ENCODE measurements at places on chromosomes 16 and 17.

DNA sequence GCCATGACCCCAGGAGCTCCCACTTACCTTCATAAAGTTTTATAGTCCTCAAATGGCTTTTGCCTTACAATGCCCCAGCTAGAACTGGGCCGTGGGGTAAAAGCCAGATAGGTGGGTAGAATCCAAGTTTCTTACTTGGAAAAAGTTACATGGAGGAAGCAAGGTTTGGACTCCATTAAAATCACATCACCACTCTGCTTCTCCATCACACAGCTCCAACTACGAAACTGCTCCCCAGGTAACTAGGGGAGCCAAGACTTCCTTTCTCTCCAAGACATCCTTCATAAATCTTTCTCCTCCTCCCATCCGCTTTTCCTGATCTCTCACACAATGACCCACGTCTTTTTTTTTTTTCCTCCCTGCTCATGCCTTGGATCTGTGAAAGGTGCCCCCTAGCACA, 130.8 kb upstream of the RCVRN start:
- DNase-seq = no peak

DNA sequence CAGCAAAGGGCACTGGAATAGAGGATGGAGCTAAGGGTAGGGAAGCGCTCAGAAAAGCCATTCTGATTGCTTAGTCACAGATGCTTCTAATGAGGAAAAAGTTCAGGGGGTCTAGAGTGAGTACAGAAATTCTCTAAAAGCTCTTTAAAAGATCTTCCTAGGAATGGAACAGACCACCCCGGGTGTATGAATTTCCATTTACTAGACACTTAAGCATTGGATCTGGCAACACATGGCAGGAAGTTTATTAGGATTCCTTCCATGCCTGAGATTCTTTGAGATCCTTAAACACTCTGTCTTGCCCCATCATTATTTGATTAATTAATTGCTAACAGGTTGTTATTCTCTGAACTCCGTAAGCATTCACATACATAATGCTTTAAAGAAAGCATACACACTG, 8.5 kb downstream of the KRTAP9-7 start:
- no peak for DNase-seq

DNA sequence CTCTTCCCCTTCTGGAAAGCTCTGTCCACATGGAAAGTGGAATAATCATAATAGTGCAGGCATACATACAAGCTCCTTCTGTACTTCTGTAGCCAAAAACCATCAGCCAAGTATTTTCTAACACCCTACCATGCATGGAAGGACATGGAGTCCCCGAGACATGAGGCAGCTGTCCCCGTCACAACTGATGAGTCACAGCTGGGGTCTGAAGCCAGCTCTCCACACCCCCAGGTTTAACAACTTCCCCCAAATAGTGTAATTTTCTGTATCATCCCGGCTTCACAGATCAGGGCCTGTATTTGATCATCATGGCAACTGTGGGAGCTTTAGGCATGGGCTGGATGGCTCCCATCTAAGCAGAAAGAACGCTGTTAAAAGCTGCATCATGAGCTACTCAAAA, 16.6 kb downstream of the C16orf96 start:
- no peak for DNase-seq

- DNase-seq = no peak
These were observed 130.3 kb downstream of the CCDC144A start for GRCh38 chr17:16820161-16820877.

DNA sequence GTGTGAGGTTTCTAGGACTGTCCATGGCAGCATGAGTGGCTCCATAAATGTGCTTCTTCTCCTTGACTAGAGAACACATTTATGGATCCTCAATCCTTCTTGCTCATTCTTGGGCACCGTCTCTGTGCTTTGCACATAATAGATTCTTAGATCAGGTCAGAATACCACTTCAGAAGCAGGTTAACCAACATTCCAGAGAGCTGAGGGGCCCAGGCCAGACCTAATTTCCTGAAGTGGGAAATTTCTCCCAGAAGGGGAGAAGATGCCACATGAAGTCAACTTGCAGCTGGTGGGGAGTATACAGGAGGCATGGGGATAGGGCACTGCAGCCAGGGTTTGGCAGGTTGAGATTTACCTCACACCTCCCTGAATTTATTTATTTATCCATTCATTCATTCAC, 24.4 kb upstream of the VAT1L start:
- DNase-seq = no peak

All from cortex of kidney (tissue), 1 donor.